IMR-90 (cell line): ENCODE measurements at places on chromosomes 2 and 18.

DNA sequence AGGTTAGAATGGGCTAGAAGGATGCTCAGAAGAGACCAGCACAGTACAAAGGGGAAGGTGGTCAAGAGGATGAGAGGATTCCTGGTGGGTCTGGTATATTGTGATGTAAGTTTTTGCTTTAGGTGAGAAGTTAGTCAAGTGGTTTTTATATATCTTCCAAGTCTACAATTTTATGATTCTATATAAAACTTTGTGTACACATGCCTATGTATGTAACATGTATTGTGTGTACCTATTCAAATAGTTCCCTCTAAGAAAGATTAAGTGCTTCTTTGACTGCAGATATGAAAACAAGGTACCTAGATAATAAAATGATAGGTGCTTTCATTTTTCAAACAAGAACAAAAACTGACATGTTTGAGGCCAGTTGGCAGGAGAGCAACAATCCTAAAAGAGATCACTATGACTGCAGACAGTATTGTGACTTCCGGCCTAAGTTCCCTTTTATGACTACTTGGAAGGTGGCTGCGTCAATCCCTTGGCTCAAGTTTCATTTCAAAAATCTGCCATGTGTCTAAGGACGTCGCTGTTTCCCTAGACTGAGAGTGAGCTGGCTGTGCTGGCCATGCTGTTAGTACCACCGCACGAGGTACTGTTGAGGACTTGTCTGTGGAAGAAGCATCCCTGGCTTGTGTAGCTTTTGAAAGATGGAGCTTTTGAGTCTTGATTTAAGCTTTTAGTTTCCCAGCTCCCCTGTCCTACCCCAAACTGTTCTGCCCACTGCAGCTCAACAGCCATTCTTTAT is 123.1 kb downstream of the PRPF40A start:
- no peak for DNase-seq

- DNase-seq, result peak; percentile 87
Observed at GRCh38 chr2:168699844-168700417, 102.5 kb upstream of the NOSTRIN start.

GRCh38 chr2:175064797-175065196 is 59.6 kb upstream of the CHN1 start:
- DNase-seq, result no peak

- no peak for DNase-seq
Observed at GRCh38 chr2:206565666-206566065, 76.6 kb upstream of the FAM237A start.

DNA sequence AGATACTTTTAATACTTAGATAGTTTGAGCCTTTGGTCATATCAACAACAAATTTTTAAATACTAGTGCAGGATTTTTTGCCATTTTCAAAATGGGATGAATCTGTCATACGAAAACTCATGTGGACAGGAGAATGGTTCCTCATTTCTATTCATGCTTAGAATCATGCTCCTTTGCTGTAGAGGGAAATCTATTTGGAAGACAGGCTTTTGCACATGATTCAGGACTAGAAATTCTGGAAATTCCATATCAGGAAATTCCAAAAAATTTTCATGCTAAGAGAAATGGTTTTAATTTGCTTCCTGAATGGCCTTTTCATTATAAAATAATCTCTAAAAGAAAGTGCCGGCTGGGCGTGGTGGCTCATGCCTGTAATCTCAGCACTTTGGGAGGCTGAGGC is 39.3 kb downstream of the MOGAT1 start:
- no peak for DNase-seq

GRCh38 chr2:63048367-63049171 is 2.1 kb upstream of the OTX1 start:
- no peak for DNase-seq

- DNase-seq, result no peak
Observed at GRCh38 chr2:83115606-83116005, 1343.5 kb downstream of the SUCLG1 start.

GRCh38 chr18:58988600-58988999 is 123.9 kb downstream of the ZNF532 start:
- no peak for DNase-seq

DNA sequence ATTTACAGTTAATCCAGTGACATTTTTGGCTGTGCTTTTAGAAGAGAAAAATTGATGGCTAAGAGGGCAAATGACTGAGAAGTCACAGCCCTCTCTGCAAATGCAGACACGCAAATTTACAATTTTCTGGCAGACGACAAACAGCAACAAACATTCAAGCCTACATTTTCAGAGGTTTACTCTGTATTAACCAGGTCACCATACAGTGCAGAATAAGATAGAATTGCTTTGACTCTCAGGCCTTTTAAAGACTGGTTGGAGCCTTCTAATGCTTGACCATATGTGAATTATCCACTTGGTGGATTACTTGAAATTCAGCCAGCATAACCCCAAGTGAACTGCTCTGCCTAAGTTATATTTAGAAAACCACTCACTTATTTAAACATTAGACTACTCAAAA is 280.9 kb upstream of the STON1 start:
- peak; percentile 77 for DNase-seq

DNA sequence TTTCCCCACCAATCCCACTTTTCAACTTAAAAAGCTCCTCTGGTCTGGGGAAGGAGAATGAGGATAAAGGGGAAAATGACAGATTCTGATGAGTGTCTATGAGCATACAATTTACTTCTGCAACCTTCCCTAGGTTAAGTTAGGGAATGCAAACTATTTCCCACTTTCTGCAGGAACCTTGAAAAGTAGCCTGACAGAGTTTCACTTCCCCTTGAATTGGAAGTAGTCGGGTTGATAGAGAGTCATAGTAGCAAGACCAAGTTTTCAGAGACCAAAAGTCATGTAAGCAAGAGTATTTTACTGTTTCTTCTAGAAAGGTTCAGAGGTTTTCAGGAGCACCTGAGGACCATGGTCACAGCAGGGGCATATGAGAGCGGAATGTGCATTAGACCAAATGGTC is 815.1 kb downstream of the CPS1 start:
- DNase-seq, result no peak

DNA sequence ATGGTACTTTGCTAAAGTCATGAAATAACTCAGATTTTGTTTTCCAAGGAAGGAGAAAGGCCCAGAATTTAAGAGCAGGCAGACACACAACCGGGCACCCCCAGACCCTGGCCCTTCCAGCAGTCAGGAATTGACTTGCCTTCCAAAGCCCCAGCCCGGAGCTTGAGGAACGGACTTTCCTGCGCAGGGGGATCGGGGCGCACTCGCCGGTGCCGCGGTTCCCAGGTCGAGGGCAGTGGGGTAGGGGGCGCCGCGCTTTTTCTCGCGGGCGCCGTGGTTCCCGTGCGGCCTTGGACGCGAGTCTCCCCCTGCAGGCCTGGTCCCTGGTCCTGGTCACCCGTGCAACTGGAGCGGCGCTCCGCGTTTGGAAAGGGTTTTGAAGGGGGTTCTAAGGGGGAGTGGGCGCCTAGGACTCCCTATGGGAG is 1.2 kb downstream of the ZNF236 start:
- peak; percentile 15 for DNase-seq

DNA sequence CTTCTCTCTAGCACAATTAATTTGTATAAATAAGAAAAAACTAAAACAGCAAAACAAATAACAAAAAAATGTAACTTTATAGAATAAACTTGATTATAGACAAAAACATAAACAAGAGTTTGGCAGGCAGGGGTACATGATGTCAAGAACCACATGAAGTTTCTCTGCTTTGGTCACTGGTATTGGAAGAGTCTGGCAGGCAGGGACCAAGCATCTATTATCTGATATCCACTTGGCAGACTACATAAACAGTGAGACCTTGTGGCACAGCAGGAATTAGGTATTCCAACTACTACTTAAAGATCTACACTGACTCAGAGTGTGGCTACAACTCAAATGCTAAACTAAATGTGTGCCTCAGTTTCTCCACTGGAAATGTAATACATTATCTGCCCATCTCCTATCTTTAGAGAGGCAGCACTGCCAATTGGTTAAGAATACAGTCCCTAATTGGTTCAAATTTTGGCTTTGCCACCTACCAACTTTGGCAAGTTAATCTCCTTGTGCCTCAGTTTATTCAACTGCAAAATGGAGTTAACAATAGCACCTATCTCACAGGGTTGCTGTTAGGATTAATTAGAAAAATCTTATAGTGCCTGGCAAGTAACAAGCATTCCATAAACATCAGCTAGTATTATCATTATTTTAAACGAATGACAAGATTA is 2.7 kb downstream of the MAP4K3 start:
- DNase-seq, result peak; percentile 18

- no peak for DNase-seq
Observed at GRCh38 chr18:79853303-79853992, 55.7 kb downstream of the KCNG2 start.

DNA sequence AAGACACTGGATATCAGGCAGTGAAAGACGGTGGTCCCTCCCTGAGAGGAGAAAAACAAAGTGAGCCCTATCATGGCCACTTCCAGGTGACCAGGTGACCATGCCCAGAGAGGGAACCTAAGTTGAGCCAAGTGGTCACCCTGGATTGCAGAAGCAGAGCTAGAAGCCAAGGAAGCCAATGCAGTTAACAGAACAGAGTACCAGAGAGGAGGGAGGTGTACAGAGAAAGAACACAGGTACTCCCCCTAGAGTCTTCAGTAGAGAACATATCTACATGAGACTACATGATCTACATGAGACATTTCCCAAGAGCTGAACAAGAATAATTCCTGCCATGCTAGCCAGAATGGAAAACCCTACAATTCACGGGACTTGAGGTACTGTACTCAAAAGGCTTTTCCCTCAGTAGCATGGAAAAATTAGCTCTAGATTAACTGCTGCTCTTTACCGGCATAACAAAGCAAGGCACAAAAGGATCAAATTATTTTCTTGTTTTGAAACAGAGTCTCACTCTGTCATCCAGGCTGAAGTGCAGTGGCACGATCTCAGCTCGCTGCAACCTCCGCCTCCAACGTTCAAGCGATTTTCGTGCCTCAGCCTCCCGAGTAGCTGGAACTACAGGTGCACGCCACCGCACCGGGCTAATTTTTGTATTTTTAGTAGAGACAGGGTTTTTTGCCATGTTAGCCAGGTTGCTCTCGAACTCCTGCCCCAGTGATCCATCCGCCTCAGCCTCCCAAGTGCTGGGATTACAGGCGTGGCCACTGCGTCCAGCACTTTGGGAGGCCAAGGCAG is 23.5 kb downstream of the ROCK2 start:
- DNase-seq, result no peak

DNA sequence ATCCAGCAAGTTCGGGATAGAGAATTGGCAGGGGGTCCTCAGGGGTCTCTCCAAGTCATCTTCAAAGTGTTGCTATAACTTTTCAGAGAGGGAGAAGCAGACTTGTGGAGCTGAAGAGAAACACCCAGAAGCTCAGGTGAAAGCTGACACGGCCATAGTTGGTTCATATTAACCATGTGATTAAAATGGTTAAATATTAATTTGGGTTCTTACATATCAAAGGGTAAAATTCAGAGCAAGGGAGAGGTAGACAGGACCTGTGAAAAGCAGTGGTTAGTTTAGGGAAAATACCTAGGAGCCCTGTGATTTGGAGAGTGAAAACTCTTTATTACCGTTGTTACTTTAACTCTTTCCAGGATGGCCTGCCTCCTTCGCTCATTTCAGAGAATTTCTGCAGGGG is at the start of gene UGT1A6:
TSS of gene UGT1A6 (plus strand) at position 243 of the 400 bp plus-strand sequence. CDS start at position 358, 115 bp downstream.
- no peak for DNase-seq

DNA sequence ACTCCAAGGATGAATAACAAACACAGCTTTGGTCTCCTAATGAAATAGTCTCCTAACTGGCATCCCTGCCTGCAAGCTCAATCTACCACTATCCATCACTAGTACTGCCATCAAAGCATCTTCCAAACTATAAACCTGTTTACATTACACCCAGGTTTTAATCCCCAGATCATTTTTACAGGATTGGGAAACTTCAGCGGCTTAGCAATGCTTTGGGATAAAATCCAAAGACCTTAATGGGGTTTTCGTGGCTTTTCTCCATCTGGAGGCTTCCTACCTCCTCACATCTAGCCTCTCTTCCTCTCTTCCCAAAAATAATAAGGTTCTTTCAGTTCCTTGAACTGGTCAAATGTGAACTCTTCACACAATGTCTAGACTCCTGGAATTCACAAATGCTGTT is 92.2 kb upstream of the SETBP1 start:
- no peak for DNase-seq

DNA sequence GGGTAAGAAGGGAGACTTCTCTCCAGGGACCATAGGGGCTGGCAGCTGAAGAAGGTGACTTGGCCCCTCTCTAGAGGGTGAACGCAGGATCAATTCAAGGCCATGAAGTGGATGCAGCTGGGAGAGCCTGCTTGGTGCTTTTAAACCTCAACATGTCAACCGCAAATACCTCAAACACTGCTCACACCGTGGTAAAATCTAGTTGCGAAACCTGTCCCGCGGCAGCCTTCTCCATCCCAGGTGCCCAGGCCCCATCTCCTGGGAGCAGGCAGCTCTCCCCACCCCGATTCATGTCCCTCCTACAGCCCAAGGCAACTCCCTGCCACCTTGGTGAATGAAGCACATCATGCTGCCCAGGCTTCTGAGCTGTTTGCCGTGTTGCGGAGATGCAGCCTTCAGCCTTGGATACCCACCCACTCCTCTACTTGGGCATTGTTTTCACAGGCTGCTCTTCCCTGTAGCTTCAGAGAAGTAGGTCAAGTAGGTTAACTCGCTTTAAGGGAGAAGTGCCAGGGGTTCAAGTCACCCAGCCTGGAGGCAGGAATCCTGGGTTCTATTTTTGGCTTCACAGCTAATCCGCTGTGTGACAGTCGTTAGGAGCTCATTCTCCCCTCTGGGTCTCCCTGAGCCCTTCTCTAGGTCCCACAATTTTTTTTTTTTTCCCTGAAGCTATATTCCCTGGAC is 6.2 kb upstream of the EFR3B start:
- DNase-seq, result no peak

DNA sequence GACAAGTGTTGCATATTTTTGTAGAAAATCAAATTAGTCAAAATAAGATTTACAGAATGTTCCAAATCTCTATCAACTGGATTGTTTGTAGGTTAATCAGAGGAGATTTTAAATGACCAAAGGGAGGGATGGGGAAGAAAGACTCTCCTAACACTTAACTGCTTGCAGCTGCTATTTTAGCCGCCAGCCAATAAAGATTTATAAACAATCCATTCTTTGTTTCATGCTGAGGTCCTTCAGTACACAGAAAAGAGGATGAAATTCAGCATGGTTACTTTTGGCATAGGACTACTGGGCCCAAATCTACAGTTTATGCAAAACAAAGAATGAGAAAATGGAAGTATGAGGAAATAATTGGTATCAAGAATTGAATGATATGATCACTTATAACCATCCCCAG is 86.4 kb upstream of the FN1 start:
- no peak for DNase-seq

- DNase-seq, result no peak
Observed at GRCh38 chr2:44086629-44087028, 82.0 kb upstream of the PPM1B start.

GRCh38 chr18:79933765-79934164 is 17.7 kb downstream of the SLC66A2 start:
- DNase-seq, result no peak

DNA sequence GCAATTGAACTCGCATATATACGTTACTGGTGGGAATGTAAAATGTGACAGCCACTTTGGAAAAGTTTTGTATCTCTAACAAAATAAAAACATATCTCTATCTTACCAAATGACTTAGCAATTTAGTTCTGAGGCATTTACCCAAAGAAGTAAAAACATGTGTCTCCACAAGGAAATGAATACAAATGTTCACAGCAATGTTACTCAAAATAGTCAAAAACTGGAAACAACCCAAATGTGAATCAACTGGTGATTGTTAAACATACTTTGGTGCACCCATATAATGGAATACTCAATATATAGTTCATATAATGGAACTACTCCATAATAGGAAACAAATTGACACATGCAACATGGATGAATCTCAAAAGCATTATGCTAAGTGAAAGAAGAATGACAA is 70.4 kb upstream of the DNER start:
- peak; percentile 47 for DNase-seq
